ENCODE measurements at places on chromosomes 12 and 14.

- DNase-seq: no peak
These were observed 63.0 kb upstream of the BCL2L14 start for GRCh38 chr12:12007713-12008231.

- no peak for DNase-seq
These were observed 6.5 kb downstream of the HIP1R start for GRCh38 chr12:122841544-122842321.

GRCh38 chr14:99273766-99274345 lies 1.9 kb upstream of the BCL11B start:
- peak; percentile 33 for DNase-seq

DNA sequence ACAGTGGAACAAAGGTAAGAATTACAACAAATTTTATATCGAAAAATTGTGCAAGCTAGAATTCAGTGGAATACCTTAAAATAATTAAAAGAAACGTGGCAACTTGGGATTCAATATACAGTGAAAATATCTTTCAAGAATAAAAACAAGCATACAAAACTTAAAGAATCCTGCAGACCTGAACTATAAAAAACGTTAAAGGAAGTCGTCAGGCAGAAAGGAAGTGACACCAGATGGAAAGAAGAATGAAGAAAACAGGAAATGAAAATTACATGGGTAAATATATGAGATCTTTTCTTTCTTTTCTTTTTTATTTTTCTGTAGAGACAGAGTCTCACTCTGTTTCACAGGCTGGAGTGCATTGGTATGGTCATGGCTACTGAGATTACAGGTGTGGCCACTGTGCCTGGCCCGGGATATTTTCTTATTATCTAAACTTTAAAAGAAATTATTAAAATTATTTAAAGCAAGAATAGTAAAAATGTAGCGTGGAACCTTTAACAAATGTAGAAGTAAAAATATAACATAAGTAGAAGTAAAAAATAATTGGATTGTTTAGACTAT lies 4.7 kb downstream of the MGP start:
- DNase-seq: no peak

GRCh38 chr12:29041621-29042020 lies 107.5 kb upstream of the FAR2 start:
- DNase-seq: no peak

DNA sequence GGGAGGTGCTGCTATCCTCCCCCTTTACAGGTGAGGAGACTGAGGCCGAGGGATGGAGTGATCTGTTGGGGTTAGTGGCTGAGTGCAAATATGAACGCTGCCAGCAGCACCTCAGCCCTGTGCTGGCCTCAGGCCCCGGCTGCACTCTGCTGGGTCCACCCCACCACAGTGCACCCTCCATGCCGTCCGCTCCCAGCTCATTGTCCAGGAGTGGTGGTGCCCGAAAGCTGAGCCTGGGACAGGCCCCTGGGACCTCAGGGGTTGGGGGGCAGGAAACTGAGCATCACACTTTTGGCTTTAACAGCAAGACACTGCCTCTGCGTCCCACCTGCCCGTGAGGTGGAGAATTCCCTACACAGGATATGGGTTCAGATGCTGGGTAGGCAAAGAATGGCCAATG lies 31.5 kb upstream of the FBRSL1 start:
- no peak for DNase-seq

- DNase-seq: no peak
These were observed 255.3 kb downstream of the AEBP2 start for GRCh38 chr12:19694627-19695026.

GRCh38 chr14:22547313-22547947 lies 41.6 kb downstream of the DAD1 start:
- DNase-seq: no peak

GRCh38 chr12:2640709-2641108 lies 154.1 kb upstream of the FKBP4 start:
- DNase-seq: no peak

DNA sequence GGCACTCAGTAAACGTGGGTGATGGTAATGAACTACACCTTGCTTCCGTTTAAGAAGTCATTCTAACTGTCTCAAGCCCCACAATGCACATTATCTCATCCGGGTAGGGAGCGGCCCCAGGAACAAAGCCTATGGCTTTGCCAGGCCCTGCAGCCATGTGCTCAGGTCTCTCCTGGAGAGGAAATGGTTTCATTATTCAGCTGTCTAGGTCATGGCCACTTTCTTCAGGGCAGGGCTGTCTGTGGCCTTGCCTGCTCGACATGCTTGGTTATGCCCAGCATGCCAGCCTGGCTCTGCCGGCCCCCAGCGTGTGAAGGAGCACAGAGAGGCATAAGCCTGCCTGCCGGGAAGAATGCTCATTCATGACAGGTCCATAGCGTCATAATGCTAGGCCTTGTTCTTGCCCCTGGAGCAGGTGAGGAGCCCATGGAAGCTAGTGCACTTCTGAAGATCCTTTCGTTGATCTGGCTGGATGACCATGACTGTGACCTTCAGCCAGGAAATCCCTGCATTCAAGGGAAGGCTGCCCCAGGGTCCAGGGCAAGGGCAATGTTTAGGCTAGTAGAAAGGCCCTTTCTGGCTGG lies 26.3 kb upstream of the FOS start:
- no peak for DNase-seq

DNA sequence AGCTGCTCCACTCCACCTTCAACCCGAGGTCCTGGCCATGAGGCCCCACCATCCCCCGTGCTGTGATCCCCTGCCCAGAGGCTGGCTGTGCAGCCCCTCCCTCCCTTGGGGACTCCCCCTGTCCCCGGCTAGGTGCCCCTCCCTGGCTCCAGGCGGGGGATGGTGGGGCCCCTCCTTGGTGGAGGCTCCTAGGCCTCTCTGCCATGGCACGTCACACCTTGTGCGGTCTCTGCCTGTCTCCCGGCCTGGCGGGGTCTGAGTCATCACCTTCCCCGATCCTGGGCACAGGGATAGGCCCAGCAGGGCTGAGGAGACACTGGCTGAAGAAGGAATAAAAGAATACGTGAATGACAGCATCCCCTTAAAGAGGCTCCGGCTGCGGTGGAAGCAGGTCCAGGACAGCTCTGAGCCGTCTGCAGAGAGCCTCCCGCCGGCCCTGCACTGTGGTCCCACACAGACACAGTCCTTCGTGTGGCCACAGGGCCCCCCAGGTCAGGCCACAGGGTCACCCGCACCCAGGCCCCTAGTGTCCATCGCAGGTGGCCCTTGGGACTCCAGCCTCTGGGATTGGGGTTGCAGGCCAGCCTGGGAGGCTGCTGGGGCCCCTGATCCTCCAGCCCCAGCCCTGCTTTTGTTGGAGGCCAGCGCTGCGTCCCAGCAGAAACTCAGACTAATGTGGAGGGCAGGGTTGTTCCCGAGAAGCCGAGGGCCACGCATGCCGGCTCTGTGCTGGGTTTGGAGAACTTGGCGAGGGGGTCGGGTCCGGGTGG lies 43.6 kb downstream of the KIF26A start:
- no peak for DNase-seq

- no peak for DNase-seq
These were observed 363.4 kb downstream of the MED13L start for GRCh38 chr12:115914122-115914521.

DNA sequence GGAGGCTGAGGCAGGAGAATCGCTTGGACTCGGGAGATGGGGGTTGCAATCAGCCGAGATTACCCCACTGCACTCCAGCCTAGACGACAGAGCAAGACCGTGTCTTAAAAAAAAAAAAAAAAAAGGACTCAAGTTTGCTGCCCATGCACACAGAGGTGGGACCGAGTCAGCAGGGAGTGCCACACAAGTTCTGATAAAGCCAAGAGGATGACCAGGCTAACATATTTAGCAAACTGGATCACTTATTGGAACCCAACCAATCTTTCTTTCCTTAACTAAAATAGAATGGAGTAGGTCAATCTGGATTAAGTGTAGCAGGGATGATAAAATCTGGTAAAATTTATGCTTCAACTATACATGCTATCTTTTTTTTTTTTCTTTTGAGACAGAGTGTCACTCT lies 190.4 kb upstream of the FOXN3 start:
- no peak for DNase-seq

- DNase-seq: peak; percentile 73
These were observed 11.1 kb downstream of the EXOC3L4 start for GRCh38 chr14:103105580-103106150.

GRCh38 chr14:100670753-100671049 lies 56.0 kb upstream of the DLK1 start:
- DNase-seq: peak; percentile 43

DNA sequence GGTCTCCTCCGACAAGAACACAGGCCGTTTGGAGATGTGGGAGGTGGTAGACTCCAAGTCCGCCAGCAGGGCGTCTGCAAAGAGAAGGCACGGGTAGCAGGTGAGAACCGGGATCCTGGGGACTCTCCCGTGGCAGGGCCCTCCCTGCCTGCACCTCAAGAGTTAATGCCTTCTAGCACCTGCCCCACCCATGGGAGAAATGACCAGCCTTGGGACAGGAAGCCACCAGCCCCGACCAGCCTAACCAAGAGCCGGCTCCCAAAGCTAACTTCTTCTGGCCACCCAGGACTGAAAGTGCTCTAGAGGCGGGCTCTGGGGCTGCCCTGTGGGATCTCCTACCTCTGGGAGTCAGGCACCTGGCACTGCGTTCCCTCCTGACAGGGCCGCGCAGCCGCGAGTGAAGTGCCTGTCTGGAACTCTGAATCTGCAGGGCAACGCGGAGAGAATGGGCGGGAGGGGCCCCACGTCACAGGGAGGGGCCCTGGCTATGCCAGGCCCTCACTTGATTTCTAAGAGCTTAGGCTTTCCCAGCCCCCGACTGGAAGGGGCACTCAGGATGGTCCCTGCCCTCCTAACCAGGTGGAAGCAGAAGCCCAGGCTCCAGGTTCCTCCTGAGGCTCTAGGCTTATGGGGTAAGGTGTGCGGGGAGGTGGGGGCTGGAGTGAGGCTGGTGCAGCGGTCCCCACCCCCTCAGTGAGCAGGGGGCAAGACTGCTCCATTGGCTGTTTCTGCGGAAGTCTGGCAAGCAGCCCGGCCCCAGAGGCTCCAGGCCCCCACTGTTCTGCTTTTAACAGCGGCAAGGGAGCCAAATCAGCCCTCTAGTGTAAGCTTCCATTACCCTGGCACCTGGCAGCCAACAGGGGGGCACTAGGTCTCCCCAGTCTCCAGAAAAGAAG lies 23.6 kb upstream of the RPLP0 start:
- DNase-seq: peak; percentile 81

DNA sequence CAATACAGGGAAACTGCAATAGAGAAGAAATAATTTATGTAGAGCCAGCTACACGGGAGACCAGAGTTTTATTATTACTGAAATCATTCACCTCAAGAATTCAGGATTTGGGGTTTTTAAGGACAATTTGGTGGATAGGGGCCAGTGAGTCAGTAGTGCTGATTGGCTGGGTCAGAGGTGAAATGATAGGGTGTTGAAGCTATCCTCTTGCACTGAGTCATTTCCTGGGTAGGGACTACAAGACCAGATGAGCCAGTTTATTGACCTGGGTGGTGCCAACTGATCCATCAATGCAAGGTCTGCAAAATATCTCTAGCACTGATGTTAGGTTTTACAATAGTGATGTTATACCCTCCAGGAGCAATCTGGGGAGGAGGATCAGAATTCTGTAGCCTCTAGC lies 486.3 kb downstream of the LRIG3 start:
- DNase-seq: no peak

DNA sequence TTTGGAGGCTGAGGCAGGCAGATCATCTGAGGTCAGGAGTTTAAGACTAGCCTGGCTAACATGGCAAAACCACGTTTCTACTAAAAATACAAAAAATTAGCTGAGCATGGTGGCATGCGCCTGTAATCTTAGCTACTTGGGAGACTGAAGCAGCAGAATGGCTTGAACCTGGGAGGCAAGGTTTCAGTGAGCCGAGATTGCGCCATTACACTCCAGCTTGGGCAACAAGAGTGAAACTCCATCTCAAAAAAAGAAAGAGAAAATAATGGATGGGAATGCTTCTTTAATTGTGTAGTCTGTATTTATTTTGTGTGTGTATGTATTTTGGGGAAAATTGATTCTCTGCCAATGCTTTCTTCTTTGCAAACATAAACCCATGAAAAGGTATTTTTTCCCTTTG lies 32.5 kb downstream of the SRGAP1 start:
- no peak for DNase-seq

- DNase-seq: no peak
These were observed 77.5 kb upstream of the CISTR start for GRCh38 chr12:53829130-53829819.

- no peak for DNase-seq
These were observed 20.7 kb upstream of the CREBL2 start for GRCh38 chr12:12590961-12591360.

DNA sequence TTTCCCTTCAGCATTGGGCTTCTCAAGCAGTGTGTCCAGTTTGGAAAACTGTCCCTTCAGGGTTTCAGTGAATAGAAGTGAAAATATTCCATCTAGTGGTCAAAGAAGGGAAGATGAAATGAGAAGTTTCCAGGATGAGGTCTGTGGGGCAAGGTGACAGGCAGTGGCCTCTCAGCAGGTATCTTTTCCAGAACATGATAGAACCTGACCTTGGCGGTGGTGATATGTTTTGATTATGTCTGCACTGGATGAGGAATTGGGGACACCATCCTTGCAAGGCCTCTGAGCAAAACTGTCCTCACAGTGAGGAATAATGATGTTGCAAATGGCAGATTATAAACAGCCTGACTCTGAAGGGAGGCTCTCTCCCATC lies 4.7 kb downstream of the GPX2 start:
- DNase-seq: peak; percentile 11

- DNase-seq: peak; percentile 34
These were observed 11.7 kb upstream of the INF2 start for GRCh38 chr14:104677512-104678332.

- no peak for DNase-seq
These were observed 9.4 kb upstream of the ABCD4 start for GRCh38 chr14:74312161-74312560.

DNA sequence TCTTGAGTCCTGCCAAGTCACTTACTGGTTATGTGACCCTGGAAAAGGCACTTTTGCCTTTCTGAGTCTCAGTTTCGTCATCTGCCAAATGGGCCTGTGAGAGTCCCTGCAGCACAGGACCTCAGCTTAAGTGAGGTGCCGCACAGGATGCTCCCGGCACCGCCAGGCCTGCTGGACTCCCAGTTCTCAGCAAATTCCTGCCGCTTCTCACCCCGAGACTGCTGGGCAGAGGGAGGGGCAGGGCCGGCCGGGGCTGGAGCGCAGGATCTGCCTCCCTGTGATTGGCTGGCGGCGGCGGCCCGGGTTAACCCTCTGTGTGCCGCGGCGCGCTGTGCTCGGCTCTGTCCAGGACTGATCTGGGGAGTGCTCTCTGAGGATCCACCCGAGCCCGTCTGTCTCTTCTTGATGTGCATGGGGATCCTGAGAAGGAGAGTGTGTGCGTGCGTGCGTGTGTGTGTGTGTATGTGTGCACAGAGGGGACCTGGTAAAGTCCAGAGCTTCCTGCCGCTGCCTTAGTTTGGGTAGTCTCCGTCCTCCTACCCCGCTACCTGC lies 8.6 kb downstream of the SETD1B start:
- DNase-seq: peak; percentile 19
